HT-29 (cell line): ENCODE measurements at places on chromosomes 4 and X.

- peak; percentile 36 for DNase-seq
Measured at GRCh38 chr4:177047070-177047850, 254.5 kb upstream of the VEGFC start.

DNA sequence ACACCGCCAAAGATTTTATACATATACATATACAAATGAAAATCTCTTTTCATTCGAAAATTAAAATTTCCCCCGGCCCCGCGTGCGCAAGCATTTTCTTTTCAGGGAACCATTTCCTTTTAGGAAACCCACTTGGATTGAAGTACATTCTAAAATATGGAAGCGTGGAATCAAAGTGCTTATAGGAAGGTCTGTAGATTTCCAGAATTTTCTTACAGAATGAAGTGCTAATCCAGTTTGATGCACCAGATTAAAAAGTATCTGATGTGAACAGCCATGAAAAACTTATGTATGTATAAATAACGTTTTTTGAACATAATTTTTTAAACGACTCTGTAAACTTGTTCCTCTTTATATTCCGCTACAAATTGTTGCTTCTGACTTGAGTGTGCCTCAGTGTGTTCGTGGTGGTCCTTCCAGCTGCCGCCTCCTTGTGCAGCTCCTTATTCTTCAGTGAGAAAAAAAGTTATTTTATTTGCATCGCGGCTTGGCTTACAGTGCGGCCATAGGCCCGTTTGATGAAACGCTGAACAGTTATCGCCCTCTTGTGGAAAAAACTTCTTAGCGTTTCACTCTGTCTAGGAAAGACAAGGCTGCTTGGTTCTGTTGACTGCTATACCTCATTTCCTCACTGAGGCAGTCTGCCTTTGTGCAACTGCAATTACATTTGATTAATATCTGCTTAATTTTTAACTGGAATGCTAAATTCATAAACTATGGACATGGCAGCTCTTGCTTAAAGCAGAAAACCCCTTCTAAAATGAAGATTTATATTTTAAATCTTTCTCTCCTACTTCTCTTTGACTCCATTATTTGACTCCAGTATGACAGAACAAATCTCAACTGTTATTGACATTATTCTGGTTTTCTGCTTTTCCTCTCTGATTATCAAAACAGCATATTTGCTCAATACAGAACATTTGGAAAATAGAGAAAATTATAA, 4.7 kb upstream of the NKX6-1 start:
- peak; percentile 76 for DNase-seq

DNA sequence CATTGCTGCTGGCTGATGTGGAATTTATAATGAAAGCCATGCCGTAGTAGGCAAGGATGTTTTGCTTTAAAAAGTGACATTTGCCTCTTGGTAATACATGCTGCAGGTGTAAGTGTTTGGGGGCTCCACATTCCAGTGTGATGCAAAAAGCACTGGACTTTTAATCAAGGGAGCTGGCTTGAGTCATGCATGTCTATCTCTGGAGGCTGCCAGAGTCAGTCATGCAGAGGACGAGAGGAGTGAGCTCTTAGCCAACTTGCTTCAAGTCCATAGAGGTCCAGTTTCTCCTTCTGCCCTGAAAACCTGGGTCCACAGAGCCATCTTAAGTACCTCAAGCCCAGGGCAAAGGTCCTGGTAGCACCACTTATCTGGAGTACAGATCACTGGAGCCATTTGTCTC, 11.6 kb upstream of the CXCL13 start:
- DNase-seq = no peak

DNA sequence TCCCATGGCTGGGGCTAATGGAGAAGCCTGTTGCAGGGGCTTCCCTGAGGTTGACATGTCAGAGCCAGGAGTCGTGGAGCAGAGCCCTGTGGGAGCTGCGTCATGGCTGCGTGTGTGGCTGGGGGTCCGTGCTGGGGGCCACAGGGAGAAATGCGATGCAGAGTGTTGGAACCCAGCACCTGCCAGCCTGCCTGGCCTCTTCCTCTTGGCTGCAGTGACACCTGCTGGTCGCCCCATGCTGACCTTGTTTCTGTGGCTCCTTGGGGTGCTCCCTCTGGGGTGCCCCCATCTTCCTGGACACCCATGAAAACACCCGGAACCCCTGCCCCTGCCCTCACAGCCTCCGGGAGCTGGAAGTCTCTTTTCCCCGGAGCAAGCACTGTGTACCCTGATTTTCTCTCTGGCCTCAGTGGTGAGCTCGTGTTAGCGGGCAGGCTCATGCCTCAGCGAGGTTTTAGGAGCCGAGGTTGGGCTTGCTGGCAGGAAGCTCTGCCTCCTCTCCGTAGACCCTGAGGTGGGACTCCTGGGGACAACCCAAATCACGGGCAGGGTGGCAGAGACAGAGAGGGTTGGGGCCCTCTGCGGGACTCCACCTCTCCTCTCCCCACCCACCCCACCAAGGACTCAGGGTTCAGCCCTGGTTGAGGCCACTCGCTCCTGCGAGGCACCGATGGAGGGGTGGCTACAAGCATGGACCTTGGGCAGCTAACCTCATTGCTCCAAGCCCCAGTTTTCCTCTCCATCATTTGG, 103.7 kb downstream of the SORCS2 start:
- DNase-seq = peak; percentile 6

- DNase-seq = peak; percentile 30
Measured at GRCh38 chrX:129665916-129666644, 11.3 kb upstream of the APLN start.

GRCh38 chr4:139838811-139839210, 173.2 kb downstream of the MGST2 start:
- DNase-seq = no peak

DNA sequence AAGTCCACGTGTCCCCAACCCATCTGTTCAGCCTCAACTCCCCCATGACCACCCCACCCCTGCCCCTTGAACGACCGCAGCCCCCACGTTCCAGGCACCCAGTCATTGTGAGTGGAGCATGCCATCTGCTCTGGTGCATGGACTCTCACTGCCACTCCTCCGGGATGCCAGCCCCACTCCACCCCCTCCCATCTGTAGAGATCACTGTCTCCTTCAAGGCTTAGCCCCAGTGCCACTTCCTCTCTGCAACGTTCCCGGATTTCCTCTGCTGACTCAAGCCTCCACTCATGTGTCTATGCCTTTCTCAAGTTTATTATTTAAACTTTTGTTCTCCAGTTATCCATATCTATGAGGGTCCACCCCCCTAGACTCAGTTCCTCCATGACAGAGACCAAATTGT, 54.0 kb downstream of the MAML3 start:
- no peak for DNase-seq

- no peak for DNase-seq
Measured at GRCh38 chrX:1720836-1721235, 106.0 kb downstream of the ASMT start.

DNA sequence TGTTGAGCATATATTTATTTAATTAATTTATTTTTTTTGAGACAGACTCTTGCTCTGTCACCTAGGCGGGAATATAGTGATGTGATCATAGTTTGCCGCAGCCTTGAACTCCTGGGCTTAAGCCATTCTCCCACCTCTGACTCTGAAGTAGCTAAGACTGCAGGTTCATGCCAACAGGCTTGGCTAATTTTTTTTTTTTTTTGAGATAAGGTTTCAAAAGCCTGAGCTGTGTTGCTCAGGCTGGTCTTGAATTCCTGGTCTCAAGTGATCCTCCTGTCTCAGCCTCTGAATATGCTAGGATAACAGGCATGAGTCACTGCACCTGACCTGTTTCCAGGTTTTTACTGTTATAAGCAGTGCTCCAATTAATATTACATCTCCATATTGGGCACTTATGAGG, 4.8 kb downstream of the ADD1 start:
- DNase-seq = no peak

- DNase-seq = no peak
Measured at GRCh38 chr4:37717576-37717975, 31.4 kb upstream of the RELL1 start.

GRCh38 chr4:186030399-186030775, 38.6 kb upstream of the TLR3 start:
- DNase-seq = no peak

GRCh38 chrX:32520789-32521188, 690.6 kb downstream of the DMD start:
- no peak for DNase-seq

DNA sequence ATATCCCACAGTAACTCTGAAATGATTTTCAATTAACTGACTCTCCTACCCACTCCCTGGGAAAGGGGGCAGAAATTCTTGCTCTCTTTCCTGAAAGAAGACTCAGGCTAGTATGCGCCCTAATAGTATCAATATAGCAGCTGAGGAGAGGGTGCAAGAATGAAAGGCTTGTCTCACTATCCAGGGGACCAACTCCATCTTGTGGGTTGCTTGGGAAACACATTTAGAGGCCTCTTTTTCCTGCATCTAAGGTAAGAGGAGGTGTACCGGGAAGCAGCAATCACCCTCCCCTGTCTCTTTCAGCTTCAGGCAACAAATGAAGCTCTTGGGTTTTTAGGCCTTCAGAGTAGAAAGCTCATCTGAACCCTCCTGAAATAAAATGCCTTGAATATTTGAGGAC, 11.3 kb downstream of the TMEM255A start:
- DNase-seq = peak; percentile 12

- no peak for DNase-seq
Measured at GRCh38 chr4:22522706-22523501, 7.0 kb upstream of the ADGRA3 start.
